ENCODE measurements at places on chromosomes 16 and 17.

GRCh38 chr16:53482123-53482522, 20.9 kb downstream of the AKTIP start:
- no peak for DNase-seq

DNA sequence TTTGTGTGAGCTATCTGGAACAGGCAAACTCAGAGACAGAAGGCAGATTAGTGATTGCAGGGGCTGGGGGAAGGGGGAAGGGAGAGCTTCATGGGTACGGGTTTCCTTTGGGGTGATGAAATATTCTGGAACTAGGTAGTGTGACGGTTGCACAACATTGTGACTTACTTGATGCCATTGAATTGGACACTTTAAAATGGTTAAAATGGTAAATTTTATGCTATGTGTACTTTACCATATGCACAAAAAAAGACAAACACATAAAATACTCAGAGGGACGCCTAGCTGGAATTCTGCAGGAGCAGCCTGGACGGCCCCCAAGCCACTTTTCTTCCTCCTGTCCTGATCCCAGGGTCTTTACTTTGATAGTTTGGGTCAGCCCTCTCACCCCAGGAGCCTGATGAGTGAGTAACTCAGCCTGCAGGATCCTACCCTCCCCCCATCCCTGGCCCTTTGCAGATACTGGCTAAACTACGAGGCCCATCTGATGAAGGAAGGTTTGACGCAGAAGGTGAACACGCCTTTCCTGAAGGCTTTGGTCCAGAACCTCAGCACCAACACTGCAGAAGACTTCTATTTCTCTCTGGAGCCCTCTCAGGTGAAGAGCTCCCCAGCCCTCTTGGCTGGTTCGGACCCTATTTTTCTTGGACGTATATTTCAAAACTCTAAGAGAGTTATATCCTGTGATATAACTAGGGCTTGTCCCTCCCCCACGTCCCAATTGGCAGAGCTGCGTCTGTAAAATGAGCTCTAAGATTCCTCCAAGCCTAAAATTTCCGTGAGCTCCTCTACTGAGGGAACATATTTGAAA, 7.8 kb downstream of the ADGRG3 start:
- DNase-seq, result no peak

DNA sequence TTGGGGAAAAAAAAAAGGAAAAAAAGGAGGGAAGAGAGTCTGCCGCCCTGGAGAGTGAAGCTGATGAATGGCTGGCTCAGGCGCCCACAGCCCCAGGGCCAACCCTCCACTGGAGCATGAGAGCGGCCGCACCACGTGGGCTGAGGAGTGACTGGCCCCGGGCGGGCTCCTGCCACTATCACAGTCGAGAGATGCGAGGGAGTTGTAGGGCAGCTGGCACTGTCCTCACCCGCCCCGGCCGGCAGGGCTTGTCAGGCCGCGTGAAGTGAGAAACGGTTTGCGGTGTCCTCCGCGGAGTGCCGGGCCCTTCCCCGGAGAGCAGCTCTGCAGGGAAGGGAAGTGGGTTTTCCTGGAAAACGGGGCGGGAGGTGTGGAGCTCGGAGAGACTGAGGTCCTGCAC, 45.9 kb downstream of the JPH3 start:
- DNase-seq, result no peak

GRCh38 chr17:50426814-50427787, 1.1 kb downstream of the ACSF2 start:
- no peak for DNase-seq

GRCh38 chr16:56779906-56780305, 50.0 kb downstream of the NUP93 start:
- DNase-seq, result no peak

DNA sequence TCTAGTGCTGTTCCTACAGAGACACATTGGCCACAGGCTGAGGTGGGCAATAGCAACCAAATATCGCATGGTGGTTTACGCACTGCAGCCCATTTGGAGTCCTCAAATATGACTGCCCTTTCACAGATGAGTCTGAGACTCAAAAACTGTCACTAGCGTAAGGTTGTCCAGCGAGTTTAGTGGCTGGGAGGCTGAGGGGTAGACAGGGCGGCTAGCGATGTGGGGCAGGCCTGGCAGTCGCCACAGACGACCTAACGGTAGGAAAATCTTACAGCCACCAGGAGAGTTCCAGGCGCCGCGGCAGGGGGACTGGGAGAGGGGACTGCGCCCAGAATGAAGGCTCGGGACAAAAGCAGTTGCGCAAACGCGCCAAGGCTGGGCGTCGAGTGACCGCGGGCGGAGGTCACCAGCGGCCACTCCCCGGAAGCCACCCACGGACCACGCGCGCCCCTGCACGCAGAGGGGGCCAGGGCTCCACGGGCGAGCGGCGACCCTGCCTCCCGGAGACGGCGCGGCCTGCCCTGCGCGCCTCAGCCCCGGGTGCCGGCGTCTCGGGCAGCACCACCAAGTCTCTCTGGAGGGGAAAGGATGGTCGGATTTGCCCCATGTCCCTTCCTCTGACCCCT, 699 bp upstream of the MAP1LC3B start:
- DNase-seq, result no peak

- no peak for DNase-seq
Measured at GRCh38 chr16:57886427-57886826, 84.1 kb upstream of the KIFC3 start.

DNA sequence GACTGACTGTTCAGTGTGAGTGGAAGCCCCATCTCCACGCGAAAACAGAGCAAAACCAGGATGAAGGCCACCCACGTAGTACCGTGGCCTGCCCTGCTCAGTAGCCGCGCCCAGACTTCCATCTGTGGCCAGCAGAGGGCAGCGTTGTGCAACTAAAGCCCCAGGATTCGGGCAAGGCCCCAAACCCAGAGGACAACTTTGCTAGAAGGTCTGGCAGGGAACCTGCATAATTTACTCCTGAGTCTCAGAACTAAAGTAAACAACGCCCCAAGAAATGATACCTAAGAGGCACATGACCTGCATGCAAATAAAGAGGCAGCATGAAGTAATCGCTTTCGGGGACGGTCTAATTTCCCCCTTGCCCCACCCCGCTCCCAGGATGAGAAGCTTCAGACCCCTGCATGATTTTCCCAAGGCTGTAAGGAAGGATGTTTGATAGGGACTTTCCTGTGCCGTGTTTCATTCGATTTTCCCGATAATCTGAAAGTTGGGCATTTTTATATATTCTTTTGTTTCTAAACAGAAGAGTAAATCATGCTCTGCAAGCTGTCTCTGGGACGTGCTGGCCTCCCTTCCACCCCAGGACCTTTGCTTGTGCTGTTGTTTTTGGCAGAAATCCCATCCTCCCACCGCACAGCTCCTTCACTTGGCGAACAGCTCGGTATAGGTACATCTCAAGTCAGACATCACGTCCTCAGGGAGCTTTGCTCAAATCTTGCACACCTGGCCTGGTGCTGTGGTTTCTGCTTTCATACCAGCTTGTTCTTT, 18.6 kb downstream of the HSBP1 start:
- DNase-seq, result peak; percentile 46

DNA sequence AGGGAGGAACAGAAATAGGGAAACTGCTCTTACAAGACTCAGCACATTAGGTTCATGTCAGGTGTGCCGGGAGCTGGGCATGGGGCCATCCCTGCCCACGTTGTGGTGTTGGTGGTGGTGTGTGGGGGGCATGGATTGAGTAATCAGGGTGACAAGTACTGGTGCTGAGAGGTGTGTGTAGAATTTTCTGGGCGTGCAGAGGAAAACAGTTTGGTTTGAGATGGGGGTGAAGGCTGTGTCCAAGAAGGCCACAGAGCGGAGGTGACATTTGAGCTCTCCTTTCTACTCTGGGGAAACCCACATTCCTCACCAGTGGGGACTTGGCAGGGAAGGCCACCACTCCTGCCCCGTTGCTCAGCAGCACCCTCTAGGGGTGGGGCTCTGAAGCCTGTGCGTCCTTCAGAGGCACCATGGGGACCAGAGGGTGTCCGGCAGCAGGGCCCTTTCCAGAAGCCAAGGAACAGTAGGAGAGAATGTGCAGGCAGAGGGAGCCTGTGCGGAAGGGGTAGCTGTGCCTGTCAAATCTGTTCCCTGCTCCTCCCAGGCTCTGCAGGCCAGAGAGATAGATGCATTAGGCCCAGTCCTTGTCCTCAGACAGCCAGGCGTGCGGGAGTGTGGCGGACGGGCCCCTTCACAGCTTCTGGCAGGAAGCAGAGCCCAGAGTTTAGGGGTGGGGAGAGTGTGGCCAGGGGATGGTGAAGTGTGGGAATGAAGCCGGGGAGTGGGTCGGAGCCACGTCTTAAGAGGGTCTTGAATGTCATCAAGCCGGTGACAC, 48.7 kb upstream of the GSE1 start:
- no peak for DNase-seq
